Left kidney (tissue), 8 donors: ENCODE measurements at places on chromosomes 4 and X. TPM values are rescaled to one million over a fixed set of nuclear protein-coding genes. Genes with fewer than 3 reads are reported as not detected.

The BEX4 gene
- 144 TPM for polyA plus RNA-seq

DNA sequence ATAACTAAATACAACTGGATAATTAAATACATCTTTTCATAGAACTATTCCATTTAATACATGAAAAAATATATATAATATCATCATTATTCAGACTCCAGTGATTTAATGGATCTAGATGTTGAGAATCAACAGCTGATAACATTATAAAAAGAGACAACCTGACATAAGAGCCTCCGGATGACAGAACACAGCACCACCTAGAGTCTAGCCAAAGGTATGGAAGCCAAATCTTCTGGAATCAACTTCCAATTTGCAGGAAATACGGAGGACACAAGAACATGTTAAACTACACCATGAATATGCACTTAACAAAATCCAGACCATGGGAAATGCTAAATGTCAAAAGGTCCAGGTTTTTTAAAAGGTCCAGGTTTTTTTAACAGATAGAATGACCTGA lies 55.0 kb downstream of the LRBA start:
- DNase-seq, result no peak

- DNase-seq, result no peak
Measured at GRCh38 chr4:24642981-24643547, 58.7 kb upstream of the DHX15 start.

- DNase-seq, result no peak
Measured at GRCh38 chrX:29580560-29580959, 634.8 kb upstream of the MAGEB2 start.

GRCh38 chrX:67159437-67159836 lies 384.4 kb upstream of the AR start:
- DNase-seq, result no peak

GRCh38 chr4:48270951-48271473 lies 1.4 kb upstream of the TEC start:
- DNase-seq, result no peak

- DNase-seq, result no peak
Measured at GRCh38 chr4:185382754-185383153, 13.0 kb downstream of the LRP2BP start.

The PAGE4 gene
- polyA plus RNA-seq, result 0.30 TPM

GRCh38 chr4:148044089-148044911 lies 312.4 kb downstream of the ARHGAP10 start:
- DNase-seq, result no peak

DNA sequence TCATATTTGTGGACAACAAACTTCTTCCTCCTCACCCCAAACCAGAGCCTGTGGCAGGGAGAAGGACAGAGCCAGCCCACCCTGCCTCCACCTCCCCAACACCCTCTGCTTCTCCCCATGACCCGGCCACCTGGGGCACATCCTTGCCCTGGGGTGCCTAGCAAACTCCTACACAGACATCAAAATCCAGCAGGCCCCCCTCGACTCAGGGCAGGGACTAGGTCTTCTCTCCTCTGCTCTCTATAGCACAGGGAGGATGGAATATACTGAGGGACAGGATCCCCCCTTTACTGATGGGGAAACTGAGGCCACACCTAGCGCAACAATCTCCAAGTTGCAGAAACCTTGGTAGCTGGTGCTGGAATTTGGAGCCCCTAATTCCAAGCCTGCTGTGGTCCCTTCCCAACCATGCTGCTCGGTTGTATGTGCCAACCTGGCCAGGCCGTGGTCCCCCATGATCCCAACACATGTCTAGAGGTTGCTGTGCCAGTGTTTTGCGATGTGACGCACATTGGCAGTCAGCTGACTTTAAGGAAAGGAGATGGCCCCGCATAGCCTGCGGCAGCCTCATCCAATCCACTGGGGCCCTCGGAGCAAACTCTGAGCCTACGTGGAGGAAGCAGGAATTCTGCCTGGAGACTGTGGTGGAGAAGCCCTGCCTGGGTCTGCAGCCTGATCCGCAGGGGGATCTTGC lies 53.9 kb upstream of the ADRA2C start:
- DNase-seq, result no peak

DNA sequence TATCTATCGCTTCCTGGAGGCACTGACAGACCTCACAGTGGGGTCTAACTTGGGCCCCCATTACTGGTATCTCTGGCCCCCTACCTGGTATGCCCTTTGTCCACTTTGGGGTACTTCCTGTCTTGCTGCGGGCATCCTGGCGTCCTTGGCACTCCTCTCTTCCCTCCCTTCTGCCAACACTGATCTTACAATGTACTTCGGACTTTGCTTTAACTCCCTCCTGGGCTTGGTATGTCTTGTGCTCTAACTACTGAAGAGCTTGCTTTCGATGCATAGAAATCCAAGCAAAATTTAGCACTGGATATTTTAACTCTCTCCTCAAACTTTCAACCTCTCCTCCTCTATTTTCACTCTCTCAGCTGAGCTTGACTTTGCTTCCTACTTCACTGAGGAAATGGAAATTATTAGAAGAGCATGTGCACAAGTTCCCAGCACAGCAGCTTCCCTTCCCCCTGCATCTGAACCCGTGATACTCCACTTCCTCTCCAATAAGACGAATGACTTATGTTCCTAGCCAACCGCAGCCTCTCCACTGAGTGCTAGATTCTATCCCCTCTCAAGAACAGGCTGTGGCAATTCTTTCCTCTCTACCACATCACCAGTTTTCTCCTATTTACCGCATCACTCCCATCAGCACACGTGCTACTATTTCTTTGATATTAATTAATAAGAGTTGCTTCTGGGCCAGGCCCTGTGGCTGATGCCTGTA lies 52.9 kb downstream of the SUPT20HL2 start:
- DNase-seq, result no peak

GRCh38 chr4:175970072-175970471 lies 95.6 kb upstream of the WDR17 start:
- DNase-seq, result no peak

The DMRTC1B gene
- 4.9 TPM for polyA plus RNA-seq

- no peak for DNase-seq
Measured at GRCh38 chr4:153169776-153170175, 34.5 kb upstream of the TRIM2 start.

DNA sequence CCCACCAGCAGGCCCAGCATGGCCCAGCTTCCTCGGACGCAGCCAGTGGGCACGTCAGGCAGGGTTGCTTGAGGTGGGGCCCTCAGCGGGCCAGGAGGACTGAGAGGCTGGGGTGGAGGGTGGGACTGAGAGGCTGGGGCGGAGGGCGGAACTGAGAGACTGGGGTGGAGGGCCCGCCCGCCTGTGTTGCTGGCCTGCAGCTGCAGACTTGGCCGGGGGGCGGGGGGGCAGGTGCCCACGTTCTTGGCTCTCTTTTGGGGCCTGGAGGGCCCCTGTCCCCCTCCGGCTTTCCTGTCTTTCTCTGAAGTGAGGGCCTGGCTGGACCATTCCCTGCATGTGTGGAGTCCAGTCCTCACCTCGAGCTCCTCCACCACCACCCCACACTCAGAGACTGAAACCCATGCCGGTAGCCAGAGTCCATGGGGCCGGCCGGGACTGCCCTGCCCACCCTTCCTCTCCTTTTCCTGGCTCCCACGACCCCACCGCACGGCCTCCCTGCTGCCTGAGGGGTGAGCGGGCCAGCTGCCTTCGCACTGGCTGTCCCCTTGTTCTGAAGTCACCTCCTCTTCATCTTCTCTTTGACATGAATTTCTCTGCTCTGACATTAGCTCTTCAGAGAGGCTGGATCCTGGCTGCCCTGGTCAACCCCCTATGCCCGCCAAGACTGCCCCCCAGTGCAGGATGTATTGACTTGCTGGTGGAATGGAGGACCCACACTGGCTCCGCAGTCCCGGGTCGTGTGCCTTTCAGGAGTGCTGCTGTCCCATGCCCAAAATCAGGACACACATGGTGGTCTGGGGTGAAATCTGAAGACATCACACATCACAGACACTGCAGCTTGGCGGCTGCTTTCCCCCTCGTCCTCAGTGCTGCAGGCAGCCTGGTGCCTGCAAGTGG lies 10.1 kb upstream of the NKX1-1 start:
- no peak for DNase-seq

GRCh38 chr4:69092980-69093568 lies 3.2 kb upstream of the UGT2B7 start:
- DNase-seq, result no peak

DNA sequence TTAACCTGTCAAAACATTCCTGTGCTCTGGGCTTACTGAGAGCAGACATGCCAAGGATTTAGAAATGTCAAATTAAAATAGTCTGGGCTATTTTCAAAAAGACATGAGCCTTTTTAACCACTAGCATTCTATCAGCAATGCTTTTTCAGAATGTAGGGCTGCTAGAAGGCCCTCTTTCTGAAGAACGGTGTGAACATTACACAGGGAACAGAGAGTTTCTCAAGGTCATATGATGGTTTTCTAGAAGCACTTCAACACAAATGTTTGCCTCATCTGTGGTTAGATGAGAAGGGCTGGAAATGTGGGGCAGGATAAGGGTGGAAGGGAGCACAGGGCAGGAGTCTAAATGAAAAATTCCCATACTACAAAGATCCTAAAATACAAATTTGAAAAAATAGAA lies 39.3 kb downstream of the GRIA3 start:
- no peak for DNase-seq

GRCh38 chrX:11462136-11462535 lies 168.9 kb downstream of the AMELX start:
- DNase-seq, result no peak

The FRMPD3 gene
- 0.50 TPM for polyA plus RNA-seq

The TACR3 gene
- 2.6 TPM for polyA plus RNA-seq

DNA sequence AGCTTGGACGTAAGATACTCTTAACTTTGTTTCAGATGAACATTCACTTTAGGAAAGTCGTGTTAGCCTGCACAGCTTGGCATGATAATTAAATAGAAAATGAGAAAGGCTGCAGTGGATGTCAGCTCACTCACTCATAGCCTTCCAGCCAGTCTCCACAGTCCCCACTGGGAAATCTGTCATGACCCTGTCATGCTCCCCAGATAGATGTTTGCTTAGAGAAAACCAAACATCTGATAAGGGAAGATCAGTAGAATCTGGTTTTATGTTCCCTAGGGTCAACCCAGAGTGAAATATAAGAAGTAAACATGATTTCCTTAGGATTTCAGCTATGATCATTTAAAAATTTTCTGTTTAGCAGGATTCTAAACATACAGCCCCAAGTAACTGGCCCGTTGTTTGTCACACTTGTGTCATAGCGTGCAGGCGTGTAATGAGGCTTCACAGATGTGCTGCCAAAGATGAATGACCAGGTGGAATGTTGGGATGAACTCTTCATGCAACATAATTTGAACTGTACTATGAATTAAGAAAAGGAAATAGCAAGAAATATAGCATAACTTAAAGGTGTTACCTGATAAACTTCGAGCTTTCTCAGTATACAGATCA lies 180.1 kb downstream of the BANK1 start:
- no peak for DNase-seq

DNA sequence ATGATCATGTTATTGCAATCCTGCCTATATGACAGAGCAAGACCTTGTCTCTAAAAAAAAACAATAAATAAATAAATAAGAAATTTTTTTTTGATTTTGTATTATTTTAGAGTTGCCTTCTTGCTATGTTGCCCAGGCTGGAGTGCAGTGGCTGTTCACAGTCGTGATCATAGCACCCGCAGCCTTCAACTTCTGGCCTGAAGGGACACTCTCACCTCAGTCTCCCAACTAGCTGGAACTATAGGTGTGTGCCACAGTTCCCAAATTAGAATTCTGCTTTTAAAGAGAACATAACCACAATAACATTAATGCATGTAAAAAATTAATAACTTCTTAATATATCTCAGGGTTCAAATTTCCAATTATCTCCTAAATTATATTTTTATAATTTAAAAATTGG lies 7.8 kb downstream of the YIPF6 start:
- DNase-seq, result no peak

- DNase-seq, result no peak
Measured at GRCh38 chrX:703866-704265, 73.3 kb downstream of the SHOX start.

DNA sequence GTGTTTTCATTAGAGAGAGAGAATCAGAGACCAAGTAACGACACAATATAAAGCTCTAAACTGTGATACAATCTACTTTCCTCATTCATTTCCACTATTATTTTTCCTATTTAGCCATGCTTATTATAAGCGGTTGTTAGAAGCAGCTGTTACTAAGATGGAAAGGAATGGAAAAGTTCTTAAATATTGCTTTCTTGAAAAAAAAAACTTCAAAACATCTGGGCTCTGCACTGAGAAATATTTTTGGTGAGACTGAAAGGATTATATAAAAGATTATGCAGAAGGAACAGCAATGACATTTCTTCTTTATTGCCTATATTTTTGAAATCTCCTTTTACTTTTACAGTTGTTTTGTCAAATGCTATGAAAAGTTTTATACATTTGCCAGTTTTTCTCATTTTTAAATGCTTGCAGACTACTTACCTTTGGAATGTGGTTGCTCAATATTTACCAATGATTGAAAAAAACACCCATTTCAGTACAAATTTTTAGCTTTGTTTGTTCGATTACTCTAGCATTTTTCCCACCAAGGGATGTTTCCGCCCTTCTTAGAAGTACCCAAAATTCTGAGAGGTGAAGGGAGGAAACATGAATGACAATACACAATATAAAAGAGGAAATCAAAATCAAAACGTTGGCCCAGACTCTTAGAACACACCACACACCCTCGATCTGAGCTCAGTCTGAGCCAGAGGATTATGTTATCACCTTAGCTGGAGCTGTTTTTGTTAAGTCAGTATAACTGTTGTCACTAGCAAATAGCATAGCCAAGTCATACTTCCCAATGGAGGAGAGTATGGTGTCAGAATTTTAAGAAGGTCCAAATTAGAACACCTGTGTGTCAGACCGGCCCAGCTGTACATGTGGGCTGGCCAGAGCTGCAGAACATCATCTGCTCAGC lies 18.4 kb downstream of the DKK2 start:
- DNase-seq, result no peak

The PHOX2B gene
- polyA plus RNA-seq, result 0.10 TPM

- DNase-seq, result no peak
Measured at GRCh38 chr4:62912531-62912930, 1496.7 kb downstream of the TECRL start.

- DNase-seq, result no peak
Measured at GRCh38 chrX:143455046-143455445, 62.2 kb downstream of the SPANXN3 start.
